ENCODE measurements at places on chromosomes 4 and X.

GRCh38 chrX:104288961-104289360 is 34.2 kb upstream of the ESX1 start:
- no peak for DNase-seq

- no peak for DNase-seq
These were observed 381.6 kb upstream of the CPEB2 start for GRCh38 chr4:14620567-14621141.

GRCh38 chr4:42412251-42412650 is 15.0 kb downstream of the SHISA3 start:
- no peak for DNase-seq

GRCh38 chr4:3786196-3786869 is 20.1 kb downstream of the ADRA2C start:
- no peak for DNase-seq

DNA sequence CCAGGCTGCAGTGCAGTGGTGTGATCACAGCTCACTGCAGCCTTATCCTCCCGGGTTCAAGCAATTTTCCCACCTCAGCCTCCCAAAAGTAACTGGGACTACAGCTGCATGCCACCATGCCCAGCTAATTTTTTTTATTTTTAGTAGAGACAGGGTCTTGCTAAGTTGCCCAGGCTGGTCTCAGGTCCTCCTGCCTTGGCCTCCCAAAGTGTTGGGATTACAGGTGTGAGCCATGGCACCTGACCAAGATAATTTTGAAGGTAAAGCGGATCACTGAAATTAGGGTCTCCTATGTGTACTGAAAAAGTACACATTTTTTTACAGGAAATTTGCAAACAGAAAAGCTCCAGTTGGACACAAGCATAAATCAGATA is 4.8 kb downstream of the SAT1 start:
- DNase-seq = no peak
